Jurkat, Clone E6-1 (cell line): ENCODE measurements at places on chromosomes 4 and X.

- DNase-seq = no peak
Observed at GRCh38 chrX:21181232-21181853, 192.9 kb upstream of the CNKSR2 start.

DNA sequence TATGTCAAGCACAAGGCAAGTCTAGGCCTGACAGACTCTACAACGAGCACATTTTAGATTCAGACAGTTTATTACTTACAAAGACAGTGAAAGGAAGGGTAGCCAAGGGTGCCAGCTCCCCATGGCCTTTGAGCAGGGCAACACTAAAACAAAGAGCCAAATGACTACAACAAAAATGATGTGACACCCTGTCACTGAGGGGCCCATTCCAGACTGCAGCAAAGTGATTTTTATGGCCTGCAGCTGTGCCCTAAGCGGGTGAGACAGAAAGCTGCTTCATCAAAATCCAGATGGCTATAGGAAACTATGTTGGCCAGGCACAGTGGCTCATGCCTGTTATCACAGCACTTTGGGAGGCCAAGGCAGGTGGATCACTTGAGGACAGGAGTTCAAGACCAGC, 13.4 kb upstream of the RP2 start:
- no peak for DNase-seq

GRCh38 chr4:150938417-150938816, 76.7 kb downstream of the LRBA start:
- no peak for DNase-seq

- peak; percentile 37 for DNase-seq
Observed at GRCh38 chr4:109690690-109691410, 12.4 kb downstream of the CASP6 start.
